ENCODE measurements at places on chromosomes 2 and 18.
A peak's percentile ranks its signal among the peaks of the same experiment; 100 is the strongest.

GRCh38 chr2:37767959-37768925 is 96.8 kb upstream of the CDC42EP3 start:
- DNase-seq: peak; percentile 91

- no peak for DNase-seq
Observed at GRCh38 chr2:217948897-217949296, 53.9 kb downstream of the TNS1 start.

- DNase-seq: peak; percentile 33
Observed at GRCh38 chr2:52658598-52658997, 1109.0 kb upstream of the CHAC2 start.

- DNase-seq: no peak
Observed at GRCh38 chr2:95174031-95174542, 8.5 kb downstream of the ZNF2 start.

- DNase-seq: peak; percentile 27
Observed at GRCh38 chr18:77132369-77133050, at the start of gene MBP. TSS of gene MBP (minus strand) at chr18:77132783. CDS start at chr18:77105261, 27,522 bp downstream.

DNA sequence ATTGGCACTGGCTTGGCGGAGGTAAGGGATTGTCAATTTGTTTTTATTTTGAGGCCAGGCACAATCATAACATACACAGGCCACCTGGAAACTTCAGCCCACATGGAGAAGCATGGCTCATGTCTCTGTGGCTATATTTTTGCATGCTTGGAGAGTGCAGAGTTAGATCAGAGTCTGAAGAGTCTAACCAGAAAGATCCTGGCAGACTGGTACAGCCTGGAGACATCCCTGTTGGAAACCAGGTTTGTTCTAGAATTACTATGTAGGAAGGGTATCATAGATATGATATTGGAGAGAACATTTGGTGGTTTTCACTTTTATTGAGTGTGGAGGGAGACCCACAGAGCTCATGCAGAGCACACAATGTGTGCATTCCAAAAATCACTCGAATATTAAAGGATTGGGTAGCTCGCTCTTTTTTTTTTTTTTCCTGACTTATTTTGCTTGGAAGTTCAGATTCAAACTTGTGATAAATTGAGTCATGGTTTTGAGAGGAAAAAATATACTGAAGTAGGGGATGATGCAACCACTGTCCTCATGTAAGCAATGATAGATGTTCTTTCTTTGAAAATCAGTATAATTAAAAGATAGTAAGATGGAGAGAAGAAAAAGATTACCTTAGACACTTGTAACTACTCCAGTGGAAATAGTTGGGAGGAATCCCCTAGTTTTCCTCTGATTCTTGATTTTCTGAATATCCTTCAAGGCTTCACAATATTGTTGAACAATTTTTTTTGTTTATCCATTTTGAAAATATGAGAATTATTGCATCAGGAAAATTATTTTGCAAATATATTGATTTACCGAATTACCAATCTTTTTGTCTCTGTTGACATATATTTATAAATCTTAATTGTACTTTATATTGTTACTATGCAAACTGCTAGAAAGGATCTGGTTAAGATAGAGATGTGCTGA is 185.7 kb upstream of the ZEB2 start:
- peak; percentile 80 for DNase-seq

DNA sequence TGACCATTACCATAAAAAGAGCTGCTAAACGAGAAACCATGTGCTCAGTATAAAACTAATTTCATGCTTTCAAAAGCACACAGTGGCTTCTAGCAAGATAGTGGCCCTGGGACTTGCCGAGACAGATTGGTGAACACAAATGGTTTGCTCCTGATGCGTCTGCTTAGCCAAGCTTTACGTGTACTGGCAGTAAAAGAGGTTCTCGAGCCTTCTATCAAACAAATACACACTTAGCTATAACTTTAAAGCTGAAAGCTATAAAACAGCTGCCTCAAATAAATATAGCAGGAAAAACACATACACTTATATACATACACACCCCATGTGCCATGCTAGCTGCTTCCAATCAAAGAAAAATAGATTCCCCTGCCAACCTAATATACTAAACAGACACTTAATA is 117.0 kb downstream of the ZNF385B start:
- DNase-seq: no peak

GRCh38 chr18:26655525-26656430 is 107.4 kb upstream of the KCTD1 start:
- peak; percentile 69 for DNase-seq

DNA sequence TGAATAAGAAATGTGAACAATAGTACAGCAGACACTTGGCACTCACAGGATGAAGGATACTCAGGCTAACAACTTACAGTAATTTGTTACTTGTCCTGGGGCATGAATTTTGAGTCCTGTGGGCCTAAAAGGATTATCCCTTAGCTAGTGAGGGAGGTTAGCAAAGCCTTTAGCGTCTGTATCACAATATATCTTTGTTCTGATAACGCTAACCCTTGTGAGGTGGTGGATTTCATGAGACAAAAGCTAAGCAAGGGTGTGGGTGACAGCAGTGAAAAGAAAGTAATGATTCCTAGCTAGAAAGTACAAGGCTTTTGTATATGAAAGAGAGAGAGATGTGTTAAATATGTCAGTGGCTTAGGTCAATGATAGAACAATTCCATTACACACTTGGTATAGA is 46.8 kb upstream of the TTC21B start:
- no peak for DNase-seq

DNA sequence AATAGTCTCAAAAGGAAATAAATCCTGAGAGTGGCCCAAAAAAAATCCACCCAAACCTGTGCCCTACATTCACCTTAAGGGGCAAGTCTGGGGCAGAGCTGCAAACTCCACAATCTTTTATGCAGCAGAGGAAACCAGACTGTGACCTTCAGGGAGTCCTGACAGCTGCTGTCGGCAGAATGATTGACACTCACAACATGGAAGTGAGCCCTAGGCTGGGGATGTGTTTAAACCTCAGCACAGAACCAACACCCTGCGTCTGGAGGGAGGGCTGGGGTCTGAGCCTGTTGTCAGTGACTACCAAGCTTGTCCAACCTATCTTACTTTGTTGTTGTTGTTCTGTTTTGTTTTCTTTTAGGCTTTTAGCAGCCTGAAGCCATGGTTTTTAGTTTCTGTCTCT is 39.6 kb downstream of the CRACDL start:
- no peak for DNase-seq

GRCh38 chr2:197904446-197904845 is 100.1 kb downstream of the PLCL1 start:
- DNase-seq: no peak

- no peak for DNase-seq
Observed at GRCh38 chr2:130366720-130367119, 10.9 kb downstream of the PTPN18 start.

GRCh38 chr18:37721544-37722522 is 156.2 kb upstream of the CELF4 start:
- DNase-seq: no peak

DNA sequence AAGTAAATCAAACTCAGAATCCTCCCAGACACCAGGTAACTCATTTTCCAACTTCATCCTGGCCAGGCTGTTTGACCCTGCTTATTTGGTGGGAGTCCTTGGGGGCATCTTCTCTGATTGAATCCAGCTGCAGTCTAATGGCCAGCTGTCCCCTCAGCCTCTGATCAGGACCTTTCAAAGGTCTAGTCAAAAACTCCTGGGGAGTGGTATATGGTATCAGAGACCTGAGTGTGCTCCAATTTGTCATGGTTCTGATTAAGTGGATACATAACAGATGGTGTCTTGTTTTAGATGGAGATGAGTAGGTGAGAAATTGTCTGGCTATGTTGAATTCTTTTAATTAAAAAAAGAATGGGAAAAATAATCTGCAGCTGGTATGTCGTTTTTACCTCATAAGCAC is 842.6 kb upstream of the ACVR2A start:
- no peak for DNase-seq

- no peak for DNase-seq
Observed at GRCh38 chr2:233164128-233164635, 87.3 kb upstream of the ATG16L1 start.

DNA sequence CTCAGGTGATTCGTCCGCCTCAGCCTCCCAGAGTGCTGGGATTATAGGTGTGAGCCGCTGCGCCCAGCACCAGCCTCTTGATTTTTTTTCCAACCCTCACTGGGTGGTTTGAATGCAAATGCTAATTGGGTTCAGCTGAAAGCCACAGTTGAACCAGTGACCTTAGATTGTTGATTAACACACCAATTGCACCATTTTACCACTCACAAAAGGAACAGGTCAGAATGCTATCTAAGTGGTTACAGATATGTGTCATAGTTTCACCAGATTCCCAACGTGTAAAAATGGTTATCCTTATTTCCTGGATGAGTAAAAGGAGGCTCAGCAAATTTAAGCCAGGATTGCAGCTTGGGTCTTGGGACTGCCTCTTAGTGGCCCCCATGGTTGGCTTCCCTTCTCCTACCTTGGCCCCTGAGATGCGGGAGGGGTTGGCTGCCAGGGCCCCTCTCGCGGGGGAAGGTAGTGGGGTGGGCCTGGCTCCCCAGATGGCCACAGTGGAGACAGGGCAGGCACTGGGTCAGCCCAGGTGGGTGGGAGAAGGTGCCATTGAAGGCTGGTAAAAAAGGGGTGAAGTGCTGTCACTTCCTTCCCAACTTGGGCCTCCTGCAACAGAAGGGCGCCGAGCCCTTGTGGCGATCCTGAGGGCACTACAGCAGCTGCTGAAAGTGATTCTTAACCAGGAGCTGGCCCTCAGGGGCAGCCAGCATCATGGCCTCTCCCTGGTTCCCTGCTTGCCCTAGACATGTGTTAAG is 164.9 kb upstream of the HAAO start:
- DNase-seq: no peak

GRCh38 chr18:79410731-79411613 is 15.2 kb downstream of the NFATC1 start:
- DNase-seq: no peak
